ENCODE measurements at places on chromosomes 13 and 19.

GRCh38 chr13:18947376-18947977, 234.1 kb downstream of the TUBA3C start:
- no peak for DNase-seq

DNA sequence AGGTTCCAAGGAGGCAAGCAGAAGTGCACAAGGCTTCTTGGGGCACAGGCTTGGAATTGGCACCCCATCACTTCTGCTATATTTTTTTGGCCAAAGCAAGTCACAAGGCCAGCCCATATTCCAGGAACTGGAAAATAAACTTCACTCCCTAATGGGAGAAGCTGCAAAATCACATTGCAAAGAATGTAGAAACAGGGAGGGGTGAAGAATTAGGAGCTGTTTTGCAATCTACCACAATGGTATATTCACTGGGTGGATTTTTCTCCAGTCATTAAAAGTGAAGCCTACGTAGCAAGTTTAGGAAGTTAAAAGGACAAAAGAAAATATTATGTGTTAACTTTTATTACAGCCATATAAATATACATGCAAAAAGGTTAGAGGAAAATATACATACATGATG, 464.8 kb downstream of the COG6 start:
- no peak for DNase-seq

DNA sequence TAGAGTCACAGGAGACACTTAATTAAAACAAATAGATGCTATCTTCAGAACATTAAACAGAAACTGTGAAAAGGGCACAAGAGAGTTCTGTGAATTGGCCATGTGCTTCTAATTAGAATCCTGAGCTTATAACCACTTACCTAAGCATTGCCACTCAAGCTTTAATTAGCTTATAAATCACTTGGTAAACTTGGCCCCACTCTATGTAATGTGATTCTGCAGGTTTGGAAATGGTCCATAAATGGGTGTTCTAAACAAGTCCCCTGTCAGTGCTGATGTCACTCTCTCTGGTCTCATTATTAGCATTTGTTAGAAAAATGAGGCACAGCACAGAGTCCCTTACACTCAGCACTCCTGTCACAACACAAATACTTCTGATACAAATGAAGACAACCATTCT, 18.0 kb downstream of the ZNF91 start:
- no peak for DNase-seq

GRCh38 chr19:19637523-19638251, 5.8 kb downstream of the GMIP start:
- peak; percentile 94 for DNase-seq

GRCh38 chr13:102609696-102610095, 12.9 kb downstream of the TPP2 start:
- no peak for DNase-seq

- no peak for DNase-seq
Measured at GRCh38 chr13:99418103-99418842, 83.0 kb upstream of the TM9SF2 start.

DNA sequence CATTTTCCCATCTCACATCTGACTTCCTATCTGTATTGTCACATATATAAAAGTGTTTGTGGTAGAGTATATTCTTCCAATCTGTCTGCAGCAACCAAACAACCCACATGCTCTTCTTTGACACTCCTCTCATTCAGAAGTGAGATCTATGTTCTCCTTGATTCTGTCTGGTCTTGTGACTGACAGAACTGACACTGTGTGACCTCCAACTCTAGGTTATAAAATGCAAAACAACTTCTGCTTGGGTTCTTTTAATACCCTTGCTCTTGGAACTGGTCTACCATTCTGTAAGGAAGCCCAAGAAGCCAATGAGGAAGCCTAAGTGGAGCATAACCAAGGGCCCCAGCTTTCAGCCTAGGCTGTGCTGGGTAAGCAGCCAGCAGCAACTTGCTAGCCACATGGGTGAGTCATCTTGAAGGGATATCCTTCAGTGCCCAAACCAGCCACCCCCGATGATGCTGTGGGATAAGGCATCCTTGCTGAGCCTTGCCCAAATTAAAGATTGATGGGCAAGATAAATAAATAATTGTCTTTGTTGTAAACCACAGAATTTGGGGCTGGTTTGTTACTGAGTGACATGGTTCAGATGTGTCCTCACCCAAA, 18.4 kb upstream of the ITM2B start:
- no peak for DNase-seq

All from WTC11 (cell line).